ENCODE measurements at places on chromosomes 11 and 22.

DNA sequence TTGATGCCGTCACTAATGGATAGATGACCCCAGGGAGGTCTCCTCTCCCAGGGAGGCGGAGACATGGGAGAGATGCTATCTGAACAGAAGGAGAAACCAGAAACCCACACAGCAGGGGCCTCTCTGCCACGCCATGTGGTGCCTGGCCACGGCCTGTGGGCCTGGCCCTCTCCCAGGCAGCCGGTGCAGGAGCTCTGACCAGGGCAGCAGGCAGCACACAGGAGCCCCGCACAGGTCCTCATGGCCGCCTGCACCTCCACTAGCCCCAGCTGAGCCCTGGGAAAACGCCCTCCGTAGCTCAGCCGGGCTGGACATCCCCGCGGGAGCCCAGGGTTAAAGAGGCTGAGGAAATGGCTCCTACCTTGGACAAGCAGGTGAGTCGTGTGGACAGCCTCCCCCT, 19.8 kb downstream of the IGSF9B start:
- no peak for DNase-seq

- DNase-seq = no peak
Observed at GRCh38 chr11:1648653-1649420, 19.3 kb downstream of the KRTAP5-5 start.

GRCh38 chr11:109914809-109915653, 178.2 kb upstream of the ZC3H12C start:
- peak; percentile 11 for DNase-seq

- peak; percentile 60 for DNase-seq
Observed at GRCh38 chr11:12281571-12282478, 95.5 kb upstream of the PARVA start.

DNA sequence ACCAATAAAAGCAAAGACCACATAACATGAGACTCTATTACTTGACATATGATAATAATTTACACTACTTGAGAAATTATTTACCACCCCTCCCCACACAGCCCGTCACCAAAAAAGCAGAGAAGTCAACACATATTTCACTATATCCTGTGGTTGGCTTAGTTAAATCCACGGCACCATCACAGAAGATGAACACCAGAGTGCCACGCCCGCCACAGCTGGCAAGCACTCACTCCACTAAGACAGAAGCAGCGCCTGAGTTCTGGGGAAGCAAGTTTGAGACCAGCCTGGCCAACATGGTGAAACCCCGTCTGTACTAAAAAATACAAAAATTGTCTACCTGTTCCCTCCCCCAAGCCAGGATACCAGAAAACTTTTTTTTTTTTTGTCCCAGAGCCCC, 53.1 kb downstream of the PACSIN2 start:
- no peak for DNase-seq

DNA sequence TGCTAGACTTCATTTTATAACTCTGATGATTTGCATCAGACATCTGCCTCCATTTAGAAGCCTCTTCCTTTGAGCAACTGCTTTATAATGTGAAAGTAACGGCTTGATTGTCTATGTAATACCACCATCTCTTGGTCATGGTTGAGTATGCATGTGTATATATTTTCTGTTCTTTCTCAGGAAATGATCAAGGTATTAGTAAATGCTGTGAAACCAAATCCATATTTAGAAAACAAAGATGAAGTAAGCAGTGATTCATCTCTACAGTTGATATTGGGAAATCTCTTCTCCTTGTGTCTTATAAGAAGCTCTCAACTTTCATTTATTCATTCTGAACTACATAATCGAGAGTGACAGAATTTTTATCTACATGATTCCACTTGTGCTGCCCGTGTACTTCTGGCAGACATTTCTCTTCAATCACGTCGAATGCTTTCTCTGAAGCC, 104.6 kb upstream of the ANO3 start:
- DNase-seq = peak; percentile 72

DNA sequence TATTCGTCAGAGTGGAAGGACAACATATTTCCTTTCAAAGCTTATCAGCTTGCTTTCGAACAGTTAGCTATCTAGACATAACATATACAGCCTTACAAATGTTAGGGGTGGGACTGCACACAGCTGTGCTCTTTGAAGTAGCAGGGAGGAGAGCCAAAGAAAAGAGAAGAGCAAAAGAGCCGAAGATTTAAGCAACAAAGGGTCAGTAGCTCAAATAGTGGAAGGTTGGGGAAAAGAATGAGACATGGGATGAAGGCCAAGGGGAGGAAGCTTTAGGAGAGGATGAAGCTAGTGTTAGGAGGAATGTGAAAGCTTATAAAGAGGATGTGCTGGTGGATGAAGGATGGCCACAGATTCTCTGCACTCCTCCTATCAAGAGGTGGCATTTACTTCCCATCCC, 31.8 kb upstream of the IGSF22 start:
- DNase-seq = no peak

- DNase-seq = no peak
Observed at GRCh38 chr11:30244265-30244664, 13.5 kb downstream of the FSHB start.

DNA sequence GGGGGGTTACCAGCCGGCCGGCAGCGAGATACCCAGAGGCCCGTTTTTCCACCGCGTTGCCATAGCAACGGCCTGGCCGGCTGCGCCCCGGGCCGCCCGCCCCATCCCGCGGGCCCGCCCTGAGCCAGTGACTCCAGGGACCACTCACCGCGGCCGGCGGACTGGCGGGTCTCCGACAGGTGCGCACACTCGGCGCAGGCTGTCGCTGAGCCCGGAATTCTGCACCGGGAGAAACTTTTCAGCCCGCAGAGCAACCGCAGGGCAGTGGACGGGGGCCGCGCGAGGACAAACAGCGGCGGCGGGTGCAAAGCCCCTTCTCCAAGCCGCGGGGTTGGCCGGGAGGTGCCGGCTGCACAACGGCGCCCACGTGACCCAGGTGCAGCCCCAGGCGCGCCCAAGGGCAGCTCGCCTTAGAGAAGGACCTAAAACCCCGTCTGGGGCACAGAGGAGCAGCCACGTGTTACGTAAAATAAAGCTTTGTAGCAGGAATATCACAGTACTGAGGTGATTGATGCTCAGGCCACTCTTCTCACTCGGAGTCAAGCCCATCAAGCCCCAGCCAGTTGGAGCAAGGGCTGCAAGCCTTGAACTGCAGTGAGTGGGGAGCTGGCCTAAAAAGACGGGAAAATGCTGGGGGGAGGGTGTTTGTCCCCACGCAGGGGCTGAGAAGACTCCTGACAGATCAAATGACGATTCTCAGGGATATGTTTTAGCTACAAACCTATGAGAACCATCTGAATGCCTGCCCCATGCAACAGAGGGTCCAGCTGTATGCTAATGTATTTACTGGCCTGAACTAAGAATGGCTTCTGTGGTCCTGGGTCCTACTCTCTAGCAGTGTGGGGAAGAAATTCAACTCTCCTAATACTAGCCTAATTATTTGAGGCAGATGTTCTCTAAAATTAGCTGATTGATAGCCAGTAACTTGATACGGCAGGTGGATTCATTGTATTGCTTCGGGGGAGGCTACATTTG, at the start of gene STK33:
STK33 (minus strand) TSS at position 294 of the 975 bp plus-strand sequence. CDS start 119,323 bp downstream, outside the sequence.
- no peak for DNase-seq

DNA sequence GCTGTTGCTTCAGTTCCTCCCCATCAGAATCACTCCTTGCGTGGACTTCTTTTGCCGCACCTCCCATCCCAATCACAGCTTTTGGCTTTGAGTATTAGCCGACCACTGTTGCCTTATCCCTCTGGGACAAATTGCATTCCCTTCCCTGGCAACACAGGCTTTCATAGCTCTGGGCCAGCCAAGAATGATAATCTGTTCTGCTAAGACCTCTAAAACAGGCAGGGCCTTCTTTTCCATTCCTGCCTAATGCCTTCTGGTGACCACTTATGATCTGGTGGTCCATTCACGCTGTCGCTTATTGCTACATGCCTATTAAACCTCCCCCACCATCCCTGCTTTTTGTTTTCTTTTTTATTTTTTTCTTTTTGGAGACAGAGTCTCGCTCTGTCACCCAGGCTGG, 9.6 kb downstream of the SEC14L2 start:
- no peak for DNase-seq

- no peak for DNase-seq
Observed at GRCh38 chr11:126277780-126278179, 5.1 kb upstream of the TIRAP start.

GRCh38 chr11:35307221-35307621, 112.1 kb downstream of the SLC1A2 start:
- DNase-seq = no peak

GRCh38 chr11:126186708-126187529, 24.5 kb downstream of the RPUSD4 start:
- no peak for DNase-seq

DNA sequence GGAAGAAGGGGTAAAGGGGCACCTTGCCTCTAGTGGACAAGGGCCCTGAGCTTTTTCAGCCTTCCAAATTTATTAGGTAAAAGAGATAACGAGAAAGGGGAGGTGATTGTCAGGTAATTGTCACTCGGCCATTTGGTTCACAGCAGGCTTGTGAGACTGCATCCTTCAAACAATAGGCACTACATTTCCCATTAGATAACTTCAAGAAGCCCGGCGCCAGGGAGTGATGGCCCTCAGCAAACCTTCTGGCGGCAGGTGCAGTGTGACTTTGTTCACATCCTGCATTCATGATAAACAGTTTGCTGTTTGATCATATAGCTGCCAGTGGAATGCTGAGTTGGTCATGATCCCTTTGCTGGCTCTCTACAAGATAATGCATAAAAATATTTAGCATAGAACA, 185.1 kb downstream of the CWF19L2 start:
- no peak for DNase-seq

GRCh38 chr11:86067851-86068137, 1.1 kb downstream of the PICALM start:
- no peak for DNase-seq

DNA sequence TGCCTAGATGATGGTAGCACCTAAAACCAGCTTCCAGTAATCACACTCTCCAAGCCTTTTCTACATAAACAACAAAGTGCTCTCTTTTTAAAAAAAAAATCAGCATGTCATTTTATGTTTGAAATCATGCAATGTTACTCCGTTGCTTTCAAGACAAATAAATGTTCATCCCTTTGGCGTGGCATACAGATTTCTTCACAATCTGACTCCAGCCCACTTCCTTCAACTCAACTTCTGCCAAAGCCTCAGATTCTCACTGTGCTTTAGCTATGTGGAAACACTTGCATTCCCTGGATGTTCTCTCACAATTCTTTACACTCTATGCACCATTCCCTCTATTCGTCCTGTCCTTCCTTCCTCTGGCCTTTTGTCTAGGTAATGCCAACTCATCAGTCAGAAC, 206.3 kb upstream of the BLID start:
- DNase-seq = peak; percentile 44

GRCh38 chr11:86122773-86123172, 53.9 kb upstream of the PICALM start:
- no peak for DNase-seq

- no peak for DNase-seq
Observed at GRCh38 chr11:42244376-42244775, 784.9 kb upstream of the LRRC4C start.

GRCh38 chr11:93967258-93967657, 53.9 kb upstream of the HEPHL1 start:
- DNase-seq = no peak

DNA sequence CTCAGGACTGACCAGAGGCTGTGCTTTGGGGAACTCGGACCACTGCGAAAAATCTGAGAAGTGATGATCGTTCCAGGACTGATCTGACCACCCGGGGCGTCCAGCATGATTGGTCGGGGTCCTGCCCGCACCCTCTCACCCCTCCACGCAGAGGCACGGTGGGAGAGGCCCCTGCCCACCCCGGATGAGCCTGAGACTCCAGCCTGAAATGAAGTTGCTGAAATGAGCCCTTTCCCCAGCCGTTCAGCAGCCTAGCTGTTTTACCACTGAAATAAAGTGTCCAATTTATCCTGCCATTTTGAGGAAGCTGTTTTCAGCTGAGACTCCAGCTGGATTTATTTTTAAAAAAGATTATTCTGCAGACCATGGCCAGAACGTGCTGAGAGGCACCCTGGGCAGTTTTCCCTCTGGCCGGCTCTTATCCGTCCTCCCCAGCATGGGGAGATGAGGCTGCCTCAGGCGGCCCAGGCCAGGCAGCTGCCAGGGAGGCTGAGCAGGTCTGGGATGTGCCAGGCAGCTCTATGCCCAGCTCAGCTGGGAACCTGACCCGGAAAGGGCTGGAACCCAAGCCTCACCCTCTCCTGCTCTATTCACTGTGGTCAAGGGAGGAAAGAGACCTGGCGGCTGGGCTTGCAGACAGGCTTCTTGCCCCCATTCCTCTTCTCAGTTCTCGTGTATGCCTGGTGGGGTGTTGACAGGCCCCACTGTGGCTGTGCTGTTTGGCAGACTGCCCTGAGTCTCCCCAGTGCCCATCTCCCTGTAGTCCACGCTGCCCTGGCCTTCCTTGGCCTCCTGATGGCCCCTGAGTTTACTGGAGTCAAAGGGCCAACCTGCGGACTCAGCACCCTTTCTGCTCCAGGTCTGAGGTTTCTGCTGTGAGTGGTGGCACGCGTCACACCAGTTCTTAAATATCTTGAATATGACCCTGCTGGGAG, 161.0 kb upstream of the B3GAT1 start:
- no peak for DNase-seq

- no peak for DNase-seq
Observed at GRCh38 chr22:49647627-49648026, 180.0 kb downstream of the BRD1 start.

DNA sequence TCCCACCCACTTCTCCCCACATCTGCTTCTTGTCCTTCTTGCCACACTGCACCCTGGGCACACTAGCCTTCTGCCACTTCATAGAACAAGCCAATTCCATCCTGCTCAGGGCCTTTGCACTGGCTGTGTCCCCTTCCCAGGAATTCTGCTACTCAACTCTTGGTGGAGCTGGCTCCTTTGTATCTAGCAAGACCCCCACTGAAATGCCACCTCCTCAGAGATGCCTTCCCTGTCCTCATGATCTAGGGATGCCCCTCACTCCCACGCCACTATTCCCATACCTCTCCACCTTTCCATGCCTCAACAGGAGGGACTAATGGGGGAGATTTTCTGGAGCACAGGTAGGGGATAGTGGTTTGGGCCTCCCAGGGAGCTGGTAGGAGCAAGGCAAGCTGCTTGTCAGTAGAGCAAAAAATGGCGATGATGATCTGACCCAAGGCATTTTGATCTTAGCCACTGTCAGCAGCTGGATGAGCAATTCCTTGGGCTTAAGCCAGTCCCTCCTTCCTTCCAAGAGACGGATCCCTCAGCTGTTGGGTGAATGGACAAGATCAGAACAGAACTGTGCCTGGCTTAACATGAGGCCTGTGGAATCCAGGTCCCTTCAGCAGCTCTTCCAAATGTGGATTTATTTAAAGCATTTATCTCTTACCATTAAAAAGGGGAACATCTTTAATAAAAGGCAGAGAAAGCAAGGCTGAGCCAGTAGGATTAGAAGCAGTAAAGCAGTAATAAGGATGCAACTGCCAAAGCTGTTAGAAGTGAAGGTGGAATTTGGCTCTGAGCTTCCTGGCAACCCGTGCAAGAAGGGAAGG, 4.0 kb upstream of the PRDM11 start:
- peak; percentile 21 for DNase-seq
